ENCODE measurements at places on chromosomes 16 and 17. TPM values are rescaled to one million over a fixed set of nuclear protein-coding genes. Genes with fewer than 3 reads are reported as not detected.

Gene RANBP10
- 3.1 TPM for total RNA-seq

Gene KCNJ12
- 2.3 TPM for total RNA-seq

Gene PDIA2
- total RNA-seq = 0.37 TPM

Gene HSD17B2
- 4.4 TPM for total RNA-seq

Gene MT1F
- total RNA-seq = 0.09 TPM

Gene HOXB1
- total RNA-seq = not detected

Gene ARHGAP27
- total RNA-seq = 2.2 TPM

Gene GUCY2D
- total RNA-seq = under 0.01 TPM

Gene CTRL
- 0.74 TPM for total RNA-seq

Gene SCARF1
- 0.14 TPM for total RNA-seq

Gene NKD1
- under 0.01 TPM for total RNA-seq

Gene PIMREG
- total RNA-seq = 4.3 TPM

Gene TNFRSF17
- not detected for total RNA-seq

Gene C16orf92
- not detected for total RNA-seq

Gene SEC14L5
- total RNA-seq = 0.28 TPM

Gene GRIN2A
- total RNA-seq = under 0.01 TPM

Gene ACSM3
- total RNA-seq = 0.83 TPM

Gene MYO15A
- 0.85 TPM for total RNA-seq

Gene ZDHHC1
- 5.3 TPM for total RNA-seq

Gene HAP1
- under 0.01 TPM for total RNA-seq

Gene CCL8
- total RNA-seq = 8.8 TPM

Gene GAST
- total RNA-seq = not detected

Gene TPSD1
- total RNA-seq = not detected

Gene OR1D2
- total RNA-seq = not detected

Gene TBC1D3
- not detected for total RNA-seq

Gene CES1
- total RNA-seq = 2.5 TPM

Gene EPX
- total RNA-seq = not detected

Gene PCTP
- total RNA-seq = 16.4 TPM

Gene PTX4
- 0.09 TPM for total RNA-seq

Gene CES4A
- total RNA-seq = 2.3 TPM

Gene AANAT
- not detected for total RNA-seq

All from smooth muscle cell of bladder (primary cell).